ENCODE measurements at places on chromosomes 7 and 10.

DNA sequence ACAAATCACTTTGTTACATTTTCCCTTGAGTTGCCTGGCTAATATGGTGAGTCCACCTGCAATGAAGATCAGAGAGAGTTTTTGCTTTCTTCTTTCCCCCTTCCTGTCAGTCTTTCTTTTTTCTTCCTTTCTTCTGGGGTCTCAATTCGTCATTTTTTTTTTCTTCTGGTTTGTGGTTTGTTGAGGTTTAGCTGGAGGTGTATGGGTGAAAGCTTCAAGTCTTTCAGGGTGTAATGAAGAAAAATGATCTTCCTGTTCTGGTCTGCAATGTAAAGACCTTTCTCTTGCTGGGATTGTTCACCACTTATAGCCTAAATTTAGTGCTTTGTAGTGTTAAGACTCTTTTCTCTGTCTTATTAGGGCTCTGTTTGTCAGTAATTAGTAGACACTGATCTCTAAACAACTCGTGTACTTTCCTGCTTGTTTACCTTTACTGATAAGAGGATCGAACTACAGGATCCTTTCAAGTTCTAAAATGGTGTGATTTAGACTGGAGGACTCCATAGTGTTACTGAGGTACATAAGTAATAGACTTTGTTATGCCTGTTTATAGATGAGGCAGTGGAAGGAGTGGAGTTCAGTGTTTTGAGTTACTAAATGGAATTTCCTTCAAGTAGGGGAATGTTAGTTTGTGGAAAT is 129.1 kb downstream of the SUGCT start:
- DNase-seq: no peak

DNA sequence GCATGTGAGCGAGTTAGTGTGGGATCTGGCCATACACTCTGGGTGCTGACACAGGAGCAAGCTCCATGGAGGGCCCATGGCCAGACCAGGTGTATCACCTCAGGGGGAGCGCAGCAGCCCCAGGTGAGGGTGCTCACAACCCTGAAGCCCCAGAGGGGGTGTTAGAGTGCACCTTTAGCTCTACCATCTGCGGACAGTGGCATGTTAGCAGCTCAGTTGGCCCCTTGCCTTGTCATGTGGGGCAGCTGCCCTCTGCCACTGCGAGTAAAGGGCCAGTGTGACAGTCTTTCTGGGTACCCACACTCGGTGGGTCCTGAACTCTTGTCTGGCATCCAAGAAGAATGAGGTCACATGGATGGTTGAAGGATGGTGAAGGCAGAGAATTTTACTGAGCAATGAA is 600.2 kb downstream of the SORCS3 start:
- no peak for DNase-seq

- no peak for DNase-seq
Measured at GRCh38 chr10:76080451-76080850, 649.0 kb downstream of the LRMDA start.

DNA sequence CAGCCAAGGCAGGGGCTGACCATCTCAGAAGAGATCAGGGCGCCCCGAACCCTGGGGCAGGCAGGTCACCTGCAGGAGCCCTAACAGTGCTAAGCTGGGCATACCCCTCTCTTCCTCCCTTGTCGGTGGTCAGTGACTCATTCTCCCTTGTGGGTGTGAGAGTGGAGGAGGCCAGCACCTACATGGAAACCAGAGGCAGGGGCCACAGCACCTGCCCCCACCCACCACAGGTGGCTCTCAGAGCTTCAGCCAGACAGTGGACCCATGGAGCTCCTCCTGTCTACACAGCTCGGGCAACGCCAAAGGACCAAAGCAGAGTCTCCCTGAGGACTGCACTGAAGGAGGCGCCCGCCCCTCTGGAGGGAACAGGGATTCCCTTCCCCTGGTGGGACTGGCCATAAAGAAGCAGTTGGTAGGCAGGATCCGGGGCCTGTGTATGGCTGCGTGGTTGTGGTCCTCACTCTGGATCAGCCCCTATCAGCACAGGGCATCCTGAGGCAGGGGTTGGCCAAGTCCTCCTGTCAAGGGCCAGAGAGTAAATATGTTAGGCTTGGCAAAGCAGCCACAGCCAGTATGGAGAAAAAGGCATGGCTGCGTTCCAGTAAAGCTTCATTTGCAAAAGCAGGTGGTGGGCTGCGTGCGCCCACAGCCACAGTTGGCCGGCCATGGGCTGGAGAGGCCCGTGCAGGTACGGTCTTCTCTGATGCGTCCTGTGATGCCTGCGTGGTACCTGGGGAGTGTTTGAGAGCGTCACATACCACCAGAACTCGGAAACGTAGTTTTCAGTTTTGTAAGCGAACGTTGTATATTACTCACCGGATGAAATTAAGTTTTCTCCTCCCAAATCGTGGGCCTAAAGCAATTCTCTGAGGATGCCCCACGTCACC is 198.2 kb downstream of the EBF3 start:
- no peak for DNase-seq

GRCh38 chr7:46192271-46192670 is 271.2 kb upstream of the IGFBP3 start:
- DNase-seq: no peak

DNA sequence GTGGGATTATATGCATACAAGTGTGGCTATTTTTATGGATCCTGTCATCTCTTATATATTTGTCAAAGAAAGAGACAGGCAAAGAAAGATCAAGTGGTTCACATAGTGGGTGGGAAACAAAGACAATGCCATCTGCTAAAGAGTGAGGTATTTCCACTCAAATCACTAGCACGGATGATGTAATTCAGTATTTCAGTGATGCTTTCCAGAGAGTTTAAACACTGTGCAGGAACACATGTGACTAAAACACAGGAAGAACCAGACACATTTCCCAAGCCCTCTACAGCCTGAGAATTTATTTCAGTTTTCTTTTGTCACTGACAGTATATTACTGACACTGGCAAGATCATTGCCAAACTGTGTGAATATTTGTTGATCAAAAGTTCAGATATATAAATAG is 885.7 kb upstream of the CELF2 start:
- no peak for DNase-seq

GRCh38 chr7:141288626-141289025 is 214.8 kb downstream of the TMEM178B start:
- DNase-seq: no peak

- DNase-seq: peak; percentile 42
Measured at GRCh38 chr10:3911713-3912442, 126.9 kb upstream of the KLF6 start.

GRCh38 chr10:103439776-103440175 is 12.4 kb downstream of the CALHM2 start:
- DNase-seq: no peak

GRCh38 chr7:122123746-122124145 is 20.3 kb downstream of the AASS start:
- no peak for DNase-seq

- no peak for DNase-seq
Measured at GRCh38 chr7:30212701-30213111, 71.7 kb upstream of the ZNRF2 start.

- DNase-seq: no peak
Measured at GRCh38 chr10:102813017-102813541, 24.1 kb downstream of the CYP17A1 start.

DNA sequence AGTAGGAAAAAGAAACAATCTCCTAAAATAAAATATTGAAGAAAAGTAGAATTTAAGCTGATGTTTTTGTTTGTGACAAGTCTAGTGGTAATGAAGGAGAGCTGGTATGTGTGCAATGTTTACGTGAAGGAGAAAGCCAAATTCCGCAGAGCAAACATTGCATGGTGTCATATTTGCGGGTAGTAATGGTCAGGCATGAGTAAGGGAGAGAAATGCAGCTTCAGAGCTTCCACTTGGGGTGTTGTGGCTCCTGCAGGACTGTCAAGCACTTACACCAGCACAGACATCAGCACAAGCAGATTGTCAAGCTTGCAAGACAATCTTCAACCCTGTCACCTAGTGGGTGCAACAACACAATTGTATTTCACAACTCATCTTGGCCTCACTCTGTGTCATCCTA is 136.5 kb upstream of the ETV1 start:
- no peak for DNase-seq

DNA sequence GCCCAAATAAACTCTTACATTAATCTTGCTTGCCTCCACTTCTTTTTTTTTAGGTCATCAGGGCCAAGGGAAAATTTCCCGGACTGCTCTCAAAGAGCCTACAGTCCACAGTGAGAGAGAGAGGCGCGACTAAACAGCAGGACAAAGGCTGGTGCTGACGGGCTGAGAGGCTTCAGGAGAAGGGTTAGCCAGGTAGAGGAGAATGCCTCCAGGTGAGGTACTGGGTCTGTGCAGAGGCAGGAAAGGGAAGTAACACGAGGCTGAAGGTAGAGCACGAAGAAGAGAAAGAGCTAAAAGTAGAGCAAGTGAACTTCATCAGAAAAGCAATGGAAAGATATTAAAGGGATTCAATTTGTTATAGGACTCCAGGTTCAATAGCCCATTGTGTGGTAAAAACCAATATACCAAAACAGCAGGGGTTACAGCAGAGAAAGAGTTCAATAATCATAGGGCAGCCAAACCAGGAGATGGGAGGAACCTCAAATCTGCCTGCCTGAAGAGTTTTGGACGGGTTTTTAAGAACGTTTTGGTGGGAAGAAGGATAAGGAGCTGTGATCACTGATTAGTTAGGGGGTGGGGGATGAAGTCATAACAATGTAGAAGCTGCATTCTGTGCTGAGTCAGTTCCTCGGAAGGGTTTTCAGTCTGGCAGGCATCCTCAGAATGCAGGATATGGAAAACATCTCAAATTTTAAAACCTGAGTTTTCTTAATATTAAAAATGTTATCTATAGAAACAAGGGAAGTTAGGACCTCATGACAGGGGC is 171.5 kb downstream of the AKR1D1 start:
- DNase-seq: no peak

GRCh38 chr7:999941-1000935 is 17.3 kb downstream of the CYP2W1 start:
- no peak for DNase-seq

DNA sequence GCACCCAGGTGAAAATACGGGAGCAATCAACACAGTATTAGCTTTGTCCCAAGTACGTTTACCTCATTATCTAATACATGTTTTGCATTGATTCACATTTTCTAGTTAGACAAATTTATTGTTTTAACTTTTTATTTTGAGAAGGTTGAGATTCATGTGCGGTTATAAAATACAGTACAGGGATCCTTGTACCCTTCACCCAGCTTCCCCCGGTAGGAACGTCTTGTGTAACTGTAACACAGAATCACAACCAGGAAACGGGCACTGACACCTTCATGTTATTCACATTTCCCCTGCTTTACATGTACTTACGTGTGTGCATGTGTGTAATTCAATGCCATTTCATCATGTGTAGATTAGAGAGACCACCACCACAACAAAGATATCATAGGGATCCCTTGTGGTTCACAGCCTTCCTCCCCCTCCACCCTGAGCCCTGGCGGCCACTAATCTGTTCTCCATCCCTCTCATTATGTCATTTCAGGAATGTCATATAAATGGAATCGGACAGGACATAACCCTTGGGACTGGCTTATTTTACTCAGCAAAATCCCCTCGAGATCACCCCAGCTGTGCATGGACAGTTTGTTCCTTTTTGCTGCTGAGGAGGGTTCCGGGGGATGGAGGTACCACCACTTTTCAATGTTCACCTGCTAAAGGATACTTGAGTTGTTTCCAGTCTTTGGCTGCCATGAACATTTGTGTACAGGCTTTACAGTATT is 46.5 kb upstream of the C10orf71 start:
- no peak for DNase-seq

DNA sequence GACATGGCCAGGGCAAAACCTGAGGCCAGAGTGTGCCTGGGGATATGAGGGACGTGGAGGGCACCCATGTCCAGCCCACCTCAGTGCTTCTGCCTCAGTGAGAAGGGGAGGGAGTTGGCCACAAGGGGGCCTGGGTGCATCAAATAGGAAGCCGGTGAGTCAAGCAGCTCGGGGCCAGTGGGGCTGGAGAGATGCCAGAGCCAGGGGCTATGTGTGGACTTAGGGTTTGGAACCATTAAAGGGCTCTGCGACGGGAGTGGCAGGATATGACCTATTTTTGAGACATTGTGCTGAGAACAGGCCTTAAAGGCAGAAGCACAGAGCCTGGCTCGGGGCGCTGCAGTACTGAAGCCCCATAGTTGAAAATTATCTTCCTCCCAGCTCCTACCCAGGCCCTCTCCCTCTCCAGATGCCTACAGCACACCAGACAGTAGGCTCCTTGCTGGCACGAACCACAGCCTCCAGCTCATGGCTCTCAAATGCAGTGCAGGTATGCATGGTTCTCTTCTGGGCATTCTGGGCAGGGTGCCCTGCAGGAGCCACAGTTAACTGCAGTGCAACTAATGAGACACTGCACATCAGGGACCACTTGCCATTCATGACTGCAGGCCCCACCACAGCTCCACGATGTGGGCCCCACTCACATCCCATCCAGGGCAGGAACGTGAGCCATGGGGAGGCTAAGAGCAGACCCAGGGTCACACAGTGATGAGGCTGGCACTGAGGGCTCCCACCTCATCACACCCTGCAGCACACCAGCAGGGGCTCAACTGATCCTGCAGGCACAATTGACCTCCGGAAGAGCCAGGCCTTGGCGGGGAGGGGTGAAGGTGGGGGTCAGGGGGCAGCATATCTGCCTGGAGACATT is 7.2 kb upstream of the PGAM2 start:
- DNase-seq: peak; percentile 85

DNA sequence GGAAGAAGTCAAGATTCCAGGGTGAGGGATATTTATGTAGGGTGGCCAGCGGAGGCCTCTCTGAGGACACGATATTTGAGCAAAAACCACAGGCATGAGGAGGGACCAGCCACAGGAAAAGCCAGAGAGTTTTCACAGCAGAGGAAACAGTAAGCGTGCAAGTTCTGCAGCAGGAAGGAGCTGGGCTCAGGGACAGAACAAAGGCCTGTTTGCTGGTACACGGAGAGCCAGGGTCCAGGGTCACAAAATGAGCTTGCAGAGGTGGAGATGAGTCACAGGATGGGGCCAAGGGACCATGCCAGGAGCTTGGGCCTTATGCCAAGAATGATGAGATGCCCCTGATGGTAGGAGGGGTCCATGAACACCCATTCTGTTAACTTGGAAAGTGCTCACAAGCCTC is 283.5 kb downstream of the PLXNA4 start:
- DNase-seq: no peak

DNA sequence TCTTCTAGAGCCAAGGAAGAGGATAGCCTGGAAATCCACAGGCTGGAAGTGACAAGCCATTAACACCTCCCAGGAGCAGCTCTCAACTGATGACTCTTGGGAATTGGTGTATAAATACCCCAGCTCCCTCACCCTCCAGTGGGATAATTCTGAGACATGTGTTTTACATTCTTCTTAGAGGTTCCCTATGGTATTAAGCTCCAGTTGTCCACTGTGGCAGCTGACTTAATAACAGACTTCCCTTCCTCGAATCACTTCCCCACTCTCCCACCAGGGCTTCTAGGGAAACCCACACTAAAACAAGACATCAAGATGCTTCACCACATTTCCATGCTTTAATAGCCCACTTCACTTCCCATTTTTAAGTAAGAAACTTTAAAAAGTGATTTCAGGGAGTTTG is 47.2 kb downstream of the FAM107B start:
- no peak for DNase-seq

DNA sequence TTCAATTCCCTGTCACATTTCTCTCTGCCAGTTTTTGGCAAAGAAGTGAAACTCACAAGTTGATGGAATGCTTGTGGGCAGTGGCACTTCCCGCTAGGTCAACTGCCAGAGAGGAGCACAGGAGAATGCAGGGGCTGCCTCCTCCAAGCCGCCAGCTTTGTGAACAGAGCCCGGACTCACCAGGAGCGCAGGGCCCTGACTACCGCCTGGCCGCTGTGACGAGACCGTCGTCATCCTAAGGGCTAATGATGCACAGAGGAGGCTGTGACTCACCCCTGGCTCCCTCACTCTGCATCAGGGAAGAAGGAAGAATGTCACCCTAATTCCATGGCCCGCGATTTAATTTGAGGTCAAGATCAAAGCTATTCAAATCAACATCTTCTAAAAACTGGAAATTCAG is 123.9 kb downstream of the TAX1BP1 start:
- DNase-seq: no peak

GRCh38 chr7:132486274-132486610 is 90.0 kb downstream of the PLXNA4 start:
- no peak for DNase-seq

Measured in keratinocyte (primary cell).